ENCODE measurements at places on chromosomes 2 and 18.

DNA sequence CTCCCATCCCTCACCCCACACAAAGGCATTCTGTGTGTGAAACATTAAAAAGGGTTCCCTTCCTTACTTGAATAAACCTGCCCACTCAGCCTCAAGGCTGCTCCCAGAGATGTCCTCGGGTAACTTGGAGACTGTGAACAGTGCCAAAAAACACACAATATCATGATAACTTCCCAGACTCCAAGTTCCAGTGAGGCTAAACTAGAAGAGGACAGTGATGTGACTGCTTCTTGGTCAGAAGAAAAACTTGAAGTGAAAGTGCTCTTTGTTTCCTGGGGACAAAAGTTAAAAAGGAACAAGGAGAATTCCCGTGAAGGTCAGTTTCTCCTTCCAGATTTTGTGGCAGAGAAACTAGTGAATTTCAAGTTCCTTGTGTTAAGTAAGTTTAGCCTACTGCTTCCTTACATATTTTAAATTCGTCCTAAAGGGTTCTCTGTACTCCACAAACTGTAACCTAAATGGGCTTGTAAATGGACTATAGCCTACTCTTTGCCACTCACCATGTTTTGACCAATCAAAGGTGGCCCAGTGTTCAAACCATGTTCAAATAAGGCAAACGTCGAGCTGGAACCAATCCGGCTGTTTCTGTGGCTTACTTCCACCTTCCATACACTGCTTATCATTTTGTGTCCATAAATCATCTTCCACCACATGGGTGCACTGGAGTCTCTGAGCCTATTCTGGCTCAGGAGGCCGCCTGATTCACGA is 20.4 kb downstream of the TPRKB start:
- no peak for DNase-seq

GRCh38 chr2:238488347-238488826 is 61.7 kb downstream of the ASB1 start:
- DNase-seq = no peak

DNA sequence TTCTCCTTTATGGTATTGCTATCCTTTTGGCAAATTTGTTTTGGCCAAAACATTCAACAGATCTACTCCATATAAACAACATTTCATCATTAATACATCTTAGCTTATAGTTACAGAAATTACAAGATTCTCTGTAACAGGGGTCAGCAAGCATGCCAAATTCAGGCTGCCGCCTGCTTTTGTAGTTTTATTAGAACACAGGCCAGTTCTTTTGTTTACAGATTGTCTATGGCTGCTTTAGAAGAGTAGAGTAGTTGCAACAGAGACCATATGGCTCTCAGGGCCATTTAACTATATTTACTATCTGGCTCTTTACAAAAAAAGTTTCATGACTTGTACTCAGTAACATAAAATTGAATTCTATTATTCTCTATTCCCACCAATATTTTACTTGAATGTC is 53.9 kb downstream of the LNPK start:
- no peak for DNase-seq

DNA sequence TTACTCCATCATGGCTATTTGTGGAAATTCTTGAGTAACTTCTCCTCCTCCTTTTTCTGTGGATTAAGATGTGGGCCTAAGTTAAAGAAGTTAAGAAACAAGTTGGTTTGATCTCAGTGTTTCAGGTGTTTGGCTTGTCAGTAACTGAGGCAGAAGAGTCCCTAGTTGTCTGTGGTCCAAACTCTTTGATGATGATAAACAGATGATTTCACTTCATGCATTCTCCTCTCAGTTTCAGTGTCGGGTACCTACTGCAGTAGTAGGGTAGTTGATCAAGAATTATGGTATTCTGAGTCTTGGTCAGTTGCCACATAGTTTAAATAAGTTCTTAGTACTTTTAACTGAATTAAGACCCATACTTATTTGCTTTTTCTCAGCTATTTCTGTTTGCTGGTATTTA is 85.6 kb downstream of the NCOA1 start:
- no peak for DNase-seq

DNA sequence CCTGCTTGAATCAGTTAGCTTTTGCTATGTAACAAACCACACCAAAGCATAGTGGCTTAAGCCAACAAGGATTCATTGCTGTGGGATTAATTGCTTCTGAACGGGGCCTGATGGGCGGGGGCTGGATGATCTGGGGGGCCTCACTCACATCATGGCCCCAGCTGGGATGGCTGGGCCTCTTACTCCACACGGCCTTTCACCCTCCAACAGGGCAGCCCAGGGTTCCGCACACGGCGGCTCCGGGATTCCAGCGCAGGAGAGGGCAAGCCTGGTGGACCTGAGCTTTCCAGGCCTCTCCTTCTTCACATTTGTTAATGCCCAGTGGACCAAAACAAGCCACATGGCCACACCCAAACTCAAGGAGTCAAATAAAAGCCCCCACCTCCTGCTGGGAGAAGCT is 86.3 kb upstream of the PHLPP1 start:
- DNase-seq = no peak

GRCh38 chr2:241417626-241418025 is 61.5 kb downstream of the FARP2 start:
- no peak for DNase-seq

DNA sequence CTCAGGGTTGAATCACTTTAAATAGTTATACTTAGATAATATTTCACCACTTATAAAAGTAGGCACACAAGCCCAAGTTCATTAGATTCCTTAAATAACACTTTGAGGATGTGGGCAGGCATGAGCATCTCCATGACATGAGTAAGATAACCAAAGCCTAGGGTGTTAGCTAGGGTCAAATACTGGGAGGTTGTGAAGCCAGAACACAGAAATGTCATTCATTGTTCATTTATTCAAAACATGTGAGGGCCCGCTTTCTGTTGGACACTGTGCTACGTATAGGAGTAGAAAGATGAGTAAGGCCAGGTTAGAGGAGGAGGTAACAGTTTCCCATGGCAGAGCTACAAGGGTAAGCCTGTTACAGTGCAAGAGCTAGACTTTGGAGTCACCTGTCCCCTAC is 93.5 kb upstream of the NEDD4L start:
- no peak for DNase-seq

GRCh38 chr2:203997980-203998809 is 61.6 kb downstream of the ICOS start:
- no peak for DNase-seq

DNA sequence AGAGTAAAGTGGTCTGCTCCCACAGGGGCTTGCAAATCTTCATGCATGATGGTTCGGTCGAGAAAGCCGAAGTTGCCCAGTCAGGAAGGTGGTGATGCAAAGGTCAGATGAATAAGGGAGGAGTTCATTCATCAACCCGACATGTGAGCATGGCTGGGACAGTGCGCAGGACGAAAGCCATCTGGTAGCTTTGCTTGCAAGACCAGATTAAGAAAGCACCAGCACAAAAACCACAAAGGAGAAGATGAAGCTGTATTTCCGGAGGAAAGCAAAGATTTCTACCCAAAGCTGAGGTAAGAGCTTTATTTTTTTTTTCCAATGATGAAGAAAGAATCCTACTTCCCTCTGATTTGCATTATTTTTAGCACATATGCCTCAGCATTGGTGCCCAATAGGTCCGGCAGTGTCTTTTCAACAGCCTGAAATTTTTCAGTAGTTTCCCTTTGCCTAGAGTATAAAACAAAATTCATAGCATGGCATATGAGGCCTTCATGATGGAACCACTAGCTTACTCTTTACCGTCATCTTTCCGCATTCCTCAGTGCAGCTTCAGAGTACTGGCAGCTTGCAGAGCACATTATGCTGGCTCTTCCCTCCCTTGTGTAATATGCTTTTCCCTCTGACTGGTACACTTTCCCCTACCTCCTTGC is 112.0 kb upstream of the THOC1 start:
- no peak for DNase-seq

GRCh38 chr2:53778536-53779162 is 8.1 kb downstream of the ASB3 start:
- no peak for DNase-seq

GRCh38 chr18:52596748-52597435 is 256.9 kb downstream of the DCC start:
- DNase-seq = no peak

- DNase-seq = no peak
Observed at GRCh38 chr2:72094701-72095100, 53.0 kb downstream of the CYP26B1 start.

GRCh38 chr2:95346738-95347671 is 49.9 kb downstream of the KCNIP3 start:
- DNase-seq = no peak

DNA sequence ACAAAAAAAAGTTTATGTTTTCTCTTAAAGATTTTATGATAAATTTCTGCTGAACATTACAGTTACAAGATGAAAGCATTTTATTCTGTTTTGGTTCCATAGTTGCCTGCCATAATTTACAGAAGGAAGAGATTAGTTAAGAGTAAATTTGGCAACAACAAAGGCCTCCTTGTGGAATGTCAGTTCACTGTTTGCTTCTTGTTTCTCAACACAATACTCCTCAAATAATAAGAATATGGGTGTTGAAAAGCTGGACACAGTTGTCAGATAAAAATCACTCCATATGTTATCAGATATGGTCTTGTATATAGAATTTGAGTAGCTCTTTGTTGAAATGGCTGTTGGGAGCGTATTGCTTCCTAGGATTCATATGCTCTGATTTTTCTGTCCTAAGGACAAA is 359.5 kb downstream of the CPS1 start:
- DNase-seq = no peak

Data from skin of body (tissue), 3 donors.